ENCODE measurements at places on chromosomes 4 and X.

DNA sequence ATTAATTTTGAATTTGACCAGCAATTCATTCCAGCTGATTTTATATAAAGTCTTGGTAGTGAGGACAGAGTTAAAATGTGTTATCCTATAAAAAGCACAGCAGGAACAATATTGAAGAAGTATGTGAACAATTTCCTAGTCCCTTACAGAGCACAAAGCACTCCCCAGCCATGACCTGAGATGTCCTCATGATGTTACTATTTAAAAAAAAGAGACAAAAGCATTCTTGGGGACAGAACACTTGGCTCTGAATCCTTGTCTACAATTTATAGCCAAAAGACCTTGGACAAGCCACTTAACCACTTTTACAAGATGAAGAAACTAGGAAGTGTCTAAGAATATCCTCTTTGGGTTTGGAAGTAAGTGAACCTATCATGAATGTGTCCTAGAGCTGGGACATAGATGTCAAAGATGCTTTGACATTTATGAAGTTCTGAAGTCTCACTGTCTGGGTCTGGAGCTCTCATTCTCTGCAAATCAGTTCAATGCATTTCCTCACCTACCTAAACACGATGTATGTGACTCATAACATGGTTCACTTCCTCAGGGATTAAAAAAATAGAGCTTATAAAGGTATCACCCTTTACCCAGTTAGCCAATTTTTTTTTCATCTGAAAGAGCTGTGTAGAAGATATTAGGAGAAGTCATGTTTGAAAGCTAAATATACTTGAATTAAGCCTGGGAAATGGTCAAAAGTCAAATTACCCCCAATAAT is 61.4 kb downstream of the IGFBP7 start:
- DNase-seq, result no peak

- DNase-seq, result no peak
Measured at GRCh38 chrX:112355931-112356330, 273.4 kb upstream of the TRPC5 start.

- DNase-seq, result peak; percentile 82
Measured at GRCh38 chr4:185534866-185535611, at the start of gene PDLIM3. Gene PDLIM3 (minus strand): TSS chr4:185535507. CDS start chr4:185535434, 73 bp downstream.

DNA sequence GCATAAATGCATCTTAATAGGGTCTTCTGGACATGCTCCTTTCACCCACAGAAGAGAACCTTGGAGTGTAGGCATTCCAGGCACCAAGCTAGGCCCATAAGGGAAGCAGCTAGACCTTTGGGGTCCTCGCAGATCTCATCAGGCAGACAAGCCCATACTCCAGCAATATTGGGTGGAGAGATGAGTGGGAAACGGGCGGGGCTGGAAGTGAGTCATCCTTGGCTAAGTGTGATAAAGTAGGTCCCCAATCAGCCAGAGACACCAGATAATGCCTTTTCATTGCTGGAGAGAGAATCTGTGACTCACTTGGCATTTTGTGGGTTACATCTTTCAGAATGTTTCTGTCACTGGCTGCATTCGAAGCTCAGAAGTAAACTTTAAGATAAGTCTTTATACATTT is 133.3 kb upstream of the MBNL3 start:
- peak; percentile 6 for DNase-seq

DNA sequence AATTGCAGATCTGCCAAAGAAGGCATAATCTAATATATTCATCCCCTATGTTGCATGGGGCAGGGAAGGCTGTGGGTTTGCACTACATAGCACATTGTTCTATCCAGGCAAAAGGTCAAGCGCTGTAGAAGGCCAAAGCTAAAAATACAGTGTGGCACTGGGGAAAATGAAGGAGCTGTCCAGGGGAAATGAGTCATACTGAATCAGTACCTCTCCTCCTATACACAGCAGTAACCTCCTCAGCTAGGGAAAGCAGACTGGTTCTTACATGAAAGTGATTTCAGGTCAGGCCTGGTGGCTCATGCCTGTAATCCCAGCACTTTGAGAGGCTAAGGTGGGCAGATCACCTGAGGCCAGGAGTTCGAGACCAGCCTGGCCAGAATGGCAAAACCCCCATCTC is 31.0 kb upstream of the SLC25A4 start:
- peak; percentile 24 for DNase-seq

- DNase-seq, result no peak
Measured at GRCh38 chrX:67700602-67701001, 156.8 kb downstream of the AR start.

GRCh38 chr4:157035471-157035870 is 40.5 kb upstream of the GLRB start:
- no peak for DNase-seq

GRCh38 chr4:182880387-182881356 is 36.5 kb downstream of the DCTD start:
- DNase-seq, result peak; percentile 64

DNA sequence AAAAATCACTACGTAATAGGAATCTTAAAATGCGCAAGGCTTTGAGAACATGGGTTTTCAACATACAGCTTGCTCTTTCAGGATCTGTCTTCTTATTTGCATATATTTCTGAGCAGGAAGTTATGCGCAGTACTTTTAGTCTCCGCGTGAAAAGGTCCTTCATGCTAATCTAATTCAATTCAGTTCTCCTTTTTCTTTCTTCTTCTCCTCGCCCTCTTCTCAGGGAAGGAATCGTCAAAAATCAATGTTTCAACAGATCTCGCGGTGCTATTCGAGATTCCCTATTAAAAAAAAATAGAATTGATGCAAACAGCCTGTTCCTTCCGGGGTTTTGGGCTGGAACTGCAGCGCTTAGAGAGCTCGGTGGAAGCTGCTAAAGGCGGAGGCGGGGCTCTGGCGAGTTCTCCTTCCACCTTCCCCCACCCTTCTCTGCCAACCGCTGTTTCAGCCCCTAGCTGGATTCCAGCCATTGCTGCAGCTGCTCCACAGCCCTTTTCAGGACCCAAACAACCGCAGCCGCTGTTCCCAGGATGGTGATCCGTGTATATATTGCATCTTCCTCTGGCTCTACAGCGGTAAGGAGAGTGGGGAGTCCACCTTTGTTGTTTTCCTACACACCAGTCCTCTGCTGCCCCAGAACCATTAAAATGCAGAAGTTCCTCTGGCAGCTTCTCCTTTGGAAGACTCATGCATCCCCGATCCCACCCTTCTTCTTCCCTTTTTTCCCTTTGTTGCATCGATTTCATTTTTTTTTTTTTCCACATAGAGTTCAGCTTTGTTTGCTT is at the start of the genes HMGN5 and SH3BGRL:
HMGN5 (minus strand) TSS at position 243 of the 785 bp plus-strand sequence. CDS start 80,364 bp downstream, outside the sequence.
SH3BGRL (plus strand) TSS at position 432 of the 785 bp plus-strand sequence; CDS start at position 531, 99 bp downstream.
- DNase-seq, result peak; percentile 75

GRCh38 chr4:14650127-14650526 is 352.2 kb upstream of the CPEB2 start:
- no peak for DNase-seq

DNA sequence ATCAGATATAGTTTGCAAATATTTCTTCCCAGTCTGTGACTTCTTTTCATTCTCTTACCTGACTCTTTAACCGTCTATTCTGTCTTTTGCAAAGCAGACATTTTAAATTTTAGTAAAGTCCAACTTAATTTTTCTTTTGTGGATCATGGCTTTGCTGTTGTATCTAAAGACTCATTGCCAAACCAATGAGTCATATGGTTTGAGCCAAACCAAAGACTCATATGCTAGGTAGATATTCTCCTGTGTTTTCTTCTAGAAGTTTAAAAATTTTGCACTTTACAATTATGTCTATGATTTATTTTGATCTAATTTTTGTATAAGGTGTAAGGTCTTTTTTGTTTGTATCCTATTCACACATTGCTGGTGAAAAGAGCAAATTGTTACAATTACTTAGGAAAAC is 446.8 kb downstream of the ANKRD50 start:
- DNase-seq, result no peak

DNA sequence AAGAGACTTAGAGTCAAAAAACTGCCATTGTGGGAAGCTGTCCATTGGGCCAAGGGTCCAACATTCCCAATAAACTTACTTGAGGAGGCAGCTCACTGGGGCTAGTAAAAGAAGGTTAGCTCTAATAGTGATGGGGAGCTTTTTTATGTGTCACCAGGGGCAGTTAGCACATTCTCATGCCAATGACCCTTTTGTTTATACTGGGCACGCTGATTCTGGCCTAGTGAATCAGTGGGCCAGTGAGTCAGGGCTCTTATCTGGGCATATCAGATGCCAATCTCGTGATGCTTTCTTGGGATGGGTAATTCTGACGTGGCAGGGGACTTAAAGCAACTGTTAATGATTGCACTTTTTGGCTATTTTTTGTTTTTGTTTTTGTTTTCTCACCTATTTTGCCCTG is 27.8 kb downstream of the TCEAL1 start:
- DNase-seq, result no peak

- DNase-seq, result peak; percentile 38
Measured at GRCh38 chr4:150582873-150583286, 929 bp downstream of the MAB21L2 start.

GRCh38 chr4:112253382-112254000 is 21.9 kb downstream of the AP1AR start:
- no peak for DNase-seq

GRCh38 chr4:147981305-147981704 is 249.4 kb downstream of the ARHGAP10 start:
- no peak for DNase-seq

DNA sequence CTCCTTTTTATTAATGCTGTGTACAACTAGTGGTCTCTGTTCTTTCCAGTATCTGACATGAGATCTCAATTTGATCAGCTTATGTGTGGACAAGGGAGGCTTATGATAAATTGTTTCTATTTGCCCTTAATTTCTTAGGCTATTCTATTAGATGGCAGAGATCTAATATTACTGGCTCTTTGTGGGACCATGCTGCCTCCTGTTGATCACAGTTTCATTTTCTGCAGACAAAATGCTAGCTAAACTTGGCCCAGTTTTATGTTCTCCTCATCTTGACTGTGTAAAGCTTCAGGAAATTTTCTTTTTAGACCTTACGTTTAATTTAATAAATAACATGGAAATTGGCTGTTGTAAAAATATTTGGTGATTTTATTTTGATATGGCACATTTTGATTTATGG is 627.1 kb upstream of the AADAT start:
- DNase-seq, result no peak

DNA sequence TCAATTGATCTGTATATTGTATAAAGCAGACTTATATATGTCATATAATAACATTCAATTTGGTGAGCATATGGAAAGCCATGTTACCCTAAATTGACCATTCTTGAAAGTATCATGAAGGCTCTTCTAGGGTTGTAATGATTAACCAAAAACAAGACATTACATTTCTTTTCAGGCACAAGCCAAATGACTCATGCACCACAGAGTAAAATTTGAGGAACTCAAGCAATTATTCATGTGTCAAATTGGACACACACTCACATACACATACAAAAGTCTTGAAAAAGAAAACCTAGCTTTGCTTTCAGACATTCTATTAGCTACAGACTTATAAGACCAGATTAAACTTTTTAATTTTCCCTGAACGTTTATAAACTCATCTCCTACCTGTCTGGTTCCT is 146.5 kb upstream of the PCDH18 start:
- no peak for DNase-seq

- DNase-seq, result no peak
Measured at GRCh38 chr4:73418677-73419076, 14.6 kb downstream of the ALB start.

All from BE2C (cell line).